ENCODE measurements at places on chromosomes 2 and 18.
A peak's percentile ranks its signal among the peaks of the same experiment; 100 is the strongest.

GRCh38 chr18:58009166-58009565, 34.9 kb upstream of the NEDD4L start:
- DNase-seq = no peak

GRCh38 chr2:150188800-150189199, 298.7 kb downstream of the RND3 start:
- no peak for DNase-seq

DNA sequence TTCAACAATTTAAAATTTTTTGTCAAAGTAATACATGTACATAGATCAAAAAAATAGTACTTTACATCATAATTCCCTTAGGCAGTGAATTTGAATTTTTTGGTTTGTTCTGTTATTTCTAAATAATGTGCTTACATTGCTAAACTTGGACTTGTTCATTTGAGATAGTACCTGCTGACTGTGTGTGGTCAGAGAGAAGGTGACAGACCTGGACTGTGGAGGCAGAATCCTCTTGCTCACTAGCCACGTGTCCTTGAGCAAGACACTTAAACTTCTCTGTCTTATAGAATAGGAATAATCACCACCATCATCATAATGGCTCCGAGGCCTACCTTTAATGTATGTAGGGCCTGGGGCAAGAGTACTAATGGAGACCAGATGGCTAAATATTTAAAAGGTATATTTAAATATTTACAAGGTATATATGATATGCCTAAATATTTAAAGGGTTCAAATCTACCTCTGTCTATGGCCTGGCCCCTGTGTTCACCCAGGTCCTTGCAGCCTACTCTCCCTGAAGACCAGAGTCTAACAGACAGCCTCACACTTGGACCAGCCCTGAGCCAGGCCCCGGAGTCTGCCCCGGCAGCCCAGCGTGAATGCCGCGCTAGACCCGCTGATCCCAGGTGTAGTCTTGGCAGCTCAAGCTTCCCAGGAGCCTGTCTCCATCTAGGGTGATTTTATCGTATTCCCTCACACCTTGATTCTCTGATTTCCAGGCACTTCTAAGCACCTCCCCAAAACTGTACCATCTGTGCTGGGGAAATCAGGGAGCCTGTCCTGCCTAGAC, 33.5 kb downstream of the ZNF532 start:
- no peak for DNase-seq

GRCh38 chr2:10225291-10226037, 77.2 kb upstream of the HPCAL1 start:
- no peak for DNase-seq

DNA sequence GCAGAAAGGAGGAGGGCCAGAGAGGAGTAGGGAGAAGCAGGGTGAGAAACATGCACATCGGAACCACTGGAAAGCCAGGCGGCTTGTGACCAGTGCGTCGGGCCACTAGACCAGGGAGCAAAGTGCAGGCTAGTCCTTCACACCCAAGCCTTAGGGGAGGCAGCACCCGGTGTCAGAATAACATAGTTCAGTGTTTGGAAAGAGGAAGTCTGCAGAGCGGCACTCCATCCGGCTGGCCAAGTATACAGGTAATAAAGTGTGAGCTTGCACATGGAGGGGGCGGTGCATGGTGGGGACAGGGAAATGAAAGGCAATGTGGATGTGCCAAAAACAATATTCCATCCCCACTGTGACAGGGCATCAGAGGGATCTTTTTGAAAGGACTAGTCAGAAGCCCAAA, 69.7 kb downstream of the ZNF521 start:
- DNase-seq = no peak

- DNase-seq = no peak
Observed at GRCh38 chr2:173086518-173087213, 11.0 kb downstream of the MAP3K20 start.

DNA sequence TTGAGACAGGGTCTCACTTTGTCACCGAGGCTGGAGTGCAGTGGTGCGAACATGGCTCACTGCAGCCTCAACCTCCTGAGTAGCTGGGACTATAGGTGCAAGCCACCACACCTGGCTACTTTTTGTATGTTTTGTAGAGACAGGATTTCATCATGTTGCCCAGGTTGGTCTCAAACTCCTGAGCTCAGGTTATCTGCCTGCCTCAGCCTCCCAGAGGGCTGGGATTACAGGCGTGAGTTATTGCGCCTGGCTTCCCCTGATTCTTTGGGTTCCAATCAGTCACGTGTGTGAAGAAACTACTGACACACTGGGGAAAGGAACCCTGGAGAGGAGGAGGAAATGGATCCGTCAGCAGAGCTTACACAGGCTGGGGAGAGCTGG, 22.3 kb upstream of the RAB10 start:
- DNase-seq = no peak

DNA sequence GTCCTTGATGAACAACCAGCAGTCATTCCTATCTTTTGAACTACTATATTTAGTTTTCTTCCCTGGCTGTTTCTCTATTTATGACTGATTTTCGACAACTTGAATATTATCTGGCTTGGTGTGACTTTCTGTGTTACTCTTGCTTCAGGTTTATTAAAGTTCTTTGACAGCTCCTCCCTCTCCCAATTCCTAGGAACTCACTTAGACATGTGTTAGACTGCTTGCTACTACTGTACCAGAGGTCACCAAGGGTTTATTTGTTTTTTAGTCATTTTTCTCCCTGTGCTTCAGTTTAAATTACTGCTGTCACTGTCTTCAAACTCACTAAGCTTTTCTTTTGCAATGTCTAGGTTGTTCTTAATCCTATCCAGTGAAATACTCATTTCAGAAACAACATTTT, 90.5 kb downstream of the TMEM131 start:
- no peak for DNase-seq

DNA sequence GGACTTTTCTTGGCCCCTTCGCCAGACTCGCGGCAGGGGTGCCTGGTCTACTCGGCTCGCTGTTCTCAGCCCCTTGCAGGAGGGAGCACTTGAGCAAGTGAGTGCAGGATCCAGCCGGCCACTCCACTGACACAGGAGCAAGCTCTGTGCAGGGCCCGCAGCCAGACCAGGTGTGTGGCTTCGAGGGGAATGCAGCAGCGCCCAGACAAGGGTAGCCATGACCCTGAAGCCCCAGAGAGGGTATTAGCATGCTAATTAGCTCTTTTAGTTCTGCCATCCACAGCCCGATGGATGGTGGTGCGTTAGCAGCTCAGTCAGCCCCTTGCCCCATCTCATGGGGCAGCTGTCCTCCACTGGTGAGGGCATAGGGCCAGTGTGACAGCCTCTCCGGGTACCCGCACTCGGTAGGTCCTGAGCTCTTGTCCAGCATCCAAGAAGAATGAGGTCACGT, 103.2 kb upstream of the HS6ST1 start:
- DNase-seq = no peak

DNA sequence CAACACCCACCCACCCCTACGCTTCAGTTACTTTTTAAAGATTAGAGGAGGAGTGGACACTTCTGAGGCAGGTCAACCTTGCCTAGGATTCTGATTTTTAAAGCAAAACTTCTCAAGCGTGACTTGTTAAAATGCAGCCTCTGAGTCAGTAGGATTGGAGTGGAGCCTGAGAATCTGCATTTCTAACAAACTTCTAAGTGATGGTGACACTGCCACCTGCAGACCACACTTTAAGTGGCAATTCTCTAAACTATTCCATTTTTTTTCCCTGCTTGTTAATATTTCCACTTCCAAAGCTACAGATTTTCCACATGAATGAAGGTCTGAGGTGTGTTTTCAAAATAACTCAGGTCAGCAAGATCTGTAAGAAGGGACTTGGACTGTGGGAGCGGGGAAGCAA, 171.1 kb upstream of the CCDC150 start:
- no peak for DNase-seq

- no peak for DNase-seq
Observed at GRCh38 chr18:76528477-76529432, 33.7 kb upstream of the ZNF516 start.

DNA sequence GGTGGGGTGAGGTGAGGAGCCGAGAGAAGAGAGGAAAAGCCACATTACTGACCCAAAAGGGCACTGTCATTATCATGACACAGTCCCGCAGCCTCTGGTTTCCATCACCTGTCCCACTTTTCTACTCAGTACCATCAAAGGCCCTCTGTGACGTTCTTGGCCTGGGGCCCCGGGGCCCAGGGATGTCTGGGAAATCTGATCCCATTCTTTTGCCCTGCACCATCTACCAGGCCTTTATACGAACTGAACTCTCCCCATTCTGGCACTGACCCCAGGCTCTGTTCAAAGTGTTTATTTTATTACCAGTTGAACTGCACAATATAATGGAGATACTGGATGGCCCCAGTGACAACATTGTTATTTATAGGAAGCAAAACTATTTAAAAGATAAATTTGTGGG, 89.1 kb downstream of the COL6A3 start:
- DNase-seq = no peak

GRCh38 chr2:127820080-127820668, 9.2 kb upstream of the WDR33 start:
- DNase-seq = no peak

DNA sequence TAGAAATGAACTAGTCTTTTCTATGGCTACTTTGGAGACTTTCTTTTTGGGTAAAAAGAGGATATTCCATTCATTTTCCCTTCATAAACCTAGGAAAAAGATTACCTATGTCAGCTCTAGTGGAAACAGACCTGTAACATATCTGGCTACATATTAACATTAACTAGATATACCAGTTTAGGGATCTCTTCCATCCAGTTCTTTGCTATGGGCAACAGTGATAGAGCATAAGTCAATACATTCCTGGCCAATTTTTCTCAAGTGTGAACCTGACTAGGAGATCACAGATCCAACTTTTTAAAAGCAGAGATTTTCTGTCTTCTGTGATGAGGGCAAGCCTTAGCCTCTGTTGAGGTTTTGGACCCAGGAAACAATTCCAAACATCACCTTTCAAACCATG, 34.5 kb downstream of the PLEKHM3 start:
- DNase-seq = no peak

GRCh38 chr2:140808820-140809219, 1322.0 kb downstream of the LRP1B start:
- DNase-seq = no peak

DNA sequence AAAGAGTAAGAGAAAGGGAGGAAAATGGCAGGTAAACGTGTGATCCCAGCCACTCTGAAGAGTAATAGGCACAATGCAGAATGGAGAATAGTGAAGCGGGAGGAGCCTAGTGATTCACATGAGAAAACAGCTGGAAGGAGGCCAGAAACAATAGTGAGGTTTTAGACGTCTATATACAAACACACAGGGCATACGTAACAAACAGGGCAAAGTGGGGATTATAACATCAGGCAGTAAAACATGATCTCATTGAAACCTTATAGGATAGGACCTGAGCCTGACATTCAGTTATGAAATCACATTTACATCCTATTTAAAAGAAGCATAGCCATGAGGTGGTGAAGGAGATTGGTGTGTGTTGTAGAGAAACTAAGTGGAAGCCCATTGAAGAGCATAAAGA, 33.0 kb upstream of the GATA6 start:
- DNase-seq = no peak

GRCh38 chr2:64609227-64609941, 44.3 kb downstream of the SERTAD2 start:
- DNase-seq = peak; percentile 84

- no peak for DNase-seq
Observed at GRCh38 chr2:179910735-179911113, 49.3 kb upstream of the ZNF385B start.

- DNase-seq = no peak
Observed at GRCh38 chr18:37483984-37484819, 81.4 kb downstream of the CELF4 start.

- no peak for DNase-seq
Observed at GRCh38 chr2:12036640-12036983, 290.2 kb downstream of the LPIN1 start.

- DNase-seq = no peak
Observed at GRCh38 chr18:28767727-28768211, 590.8 kb upstream of the CDH2 start.
